Stimulated activated naive CD4-positive, alpha-beta T cell (primary cell): ENCODE measurements at places on chromosomes 3 and 15.

DNA sequence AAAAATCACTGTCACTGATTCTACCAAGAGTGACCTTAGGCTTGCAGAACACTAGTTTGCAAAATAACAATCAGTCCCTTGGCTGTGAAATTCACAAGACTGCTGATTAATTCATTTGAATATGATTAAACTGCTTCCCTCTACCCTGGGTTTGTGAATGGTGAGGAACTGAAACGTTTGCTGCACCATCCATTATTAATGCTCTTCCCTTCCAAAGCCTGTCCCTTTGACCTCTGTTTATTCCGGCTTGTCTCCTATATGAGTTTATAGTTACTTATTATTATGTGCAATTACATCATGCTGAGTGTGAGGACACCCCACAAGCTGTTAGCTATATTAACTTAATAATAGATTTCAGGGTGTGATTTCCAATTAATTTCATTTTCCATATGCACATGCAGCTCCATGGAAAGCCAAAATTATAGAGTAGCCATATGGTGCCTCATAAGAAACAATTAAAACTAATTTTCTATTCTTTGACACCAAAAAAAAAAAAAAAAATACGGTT is 96.5 kb downstream of the SUCLG2 start:
- DNase-seq: no peak

GRCh38 chr3:113271189-113271588 is 59.8 kb downstream of the BOC start:
- peak; percentile 20 for DNase-seq

- no peak for DNase-seq
Measured at GRCh38 chr3:155790272-155790925, 15.7 kb downstream of the C3orf33 start.

DNA sequence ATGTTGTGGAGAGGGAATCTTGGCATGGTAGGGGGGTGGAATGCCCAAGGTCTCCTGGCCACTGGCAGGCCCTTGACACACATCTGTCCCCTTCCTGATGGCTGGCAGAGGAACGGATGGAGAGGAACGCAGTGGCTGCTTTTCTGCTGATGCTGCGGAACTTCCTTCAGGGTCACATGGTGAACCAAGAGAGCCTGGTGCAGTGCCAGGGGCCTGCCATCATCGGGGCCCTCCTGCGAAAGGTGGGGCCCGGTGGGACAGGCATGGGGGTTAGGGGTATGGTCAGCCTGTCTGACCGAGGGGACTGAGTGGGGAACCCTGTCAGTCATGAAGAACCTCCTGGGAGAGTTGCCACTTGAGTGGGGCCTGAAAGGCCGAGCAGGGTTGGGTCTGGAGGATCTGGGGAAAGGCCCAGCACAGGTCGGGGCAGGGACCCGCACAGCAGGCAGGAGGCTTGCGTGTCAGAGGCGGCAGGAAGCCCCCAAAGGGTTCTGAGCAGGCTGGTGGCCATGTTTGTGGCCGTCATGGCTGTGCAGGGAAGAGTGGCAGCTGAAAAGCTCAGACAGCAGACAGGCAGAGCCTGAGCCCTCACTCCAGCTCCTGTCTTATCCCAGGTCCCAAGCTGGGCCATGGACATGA is 18.1 kb downstream of the NBEAL2 start:
- DNase-seq: no peak

DNA sequence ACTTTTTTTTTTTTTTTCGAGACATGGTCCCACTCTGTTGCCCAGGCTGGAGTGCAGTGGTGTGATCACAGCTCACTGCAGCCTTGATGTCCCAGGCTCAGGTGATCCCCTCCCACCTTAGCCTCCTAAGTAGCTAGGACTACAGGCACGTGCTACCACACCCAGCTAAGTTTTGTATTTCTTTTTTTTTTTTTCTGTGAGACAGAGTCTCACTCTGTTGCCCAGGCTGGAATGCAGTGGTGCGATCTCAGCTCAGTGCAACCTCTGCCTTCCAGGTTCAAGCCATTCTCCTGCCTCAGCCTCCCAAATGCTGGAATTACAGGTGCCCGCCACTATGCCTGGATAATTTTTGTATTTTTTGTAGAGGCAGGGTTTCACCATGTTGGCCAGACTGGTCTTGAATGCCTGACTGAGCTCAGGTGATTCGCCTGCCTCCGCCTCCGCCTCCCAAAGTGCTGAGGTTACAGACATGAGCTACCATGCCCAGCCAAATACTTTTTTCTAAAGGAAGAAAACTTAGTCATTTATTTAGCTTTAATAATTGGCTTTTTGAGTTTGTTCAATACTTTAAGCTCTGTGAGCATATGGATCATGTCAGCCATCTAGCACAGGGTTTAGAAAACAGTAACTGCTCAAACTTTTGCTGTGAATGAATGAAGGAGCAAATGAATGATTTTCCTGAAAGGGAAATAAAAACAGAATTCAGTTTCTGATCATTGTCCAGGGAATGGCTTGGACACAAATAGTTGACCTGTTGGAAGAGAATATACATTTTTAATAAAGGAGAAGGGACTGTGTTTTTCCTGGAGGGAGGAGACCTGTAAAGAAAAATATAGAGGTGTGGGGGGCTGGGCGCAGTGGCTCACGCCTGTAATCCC is 26.0 kb downstream of the UBE2E1 start:
- no peak for DNase-seq

- peak; percentile 54 for DNase-seq
Measured at GRCh38 chr15:79184465-79184892, 93.9 kb upstream of the RASGRF1 start.

DNA sequence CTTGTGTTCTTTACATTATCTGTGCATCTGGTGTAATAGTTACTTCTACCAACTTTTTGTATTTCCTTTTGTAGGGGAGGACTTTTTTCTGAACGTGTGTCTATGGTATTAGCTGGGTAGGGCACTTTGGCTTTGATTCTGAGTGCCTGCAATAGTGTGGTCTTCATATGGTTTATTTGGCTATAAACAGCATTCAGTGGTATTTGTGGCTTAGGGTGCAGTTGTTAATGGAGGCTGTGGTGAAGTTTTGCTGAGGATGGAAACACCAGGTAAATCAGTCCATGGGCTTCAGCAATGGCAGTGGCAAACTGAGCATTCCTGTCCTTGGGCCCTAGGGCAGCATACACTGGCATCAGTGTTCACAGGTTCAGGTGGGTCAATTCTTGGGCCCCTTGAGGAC is 230.6 kb upstream of the CTNNB1 start:
- no peak for DNase-seq

DNA sequence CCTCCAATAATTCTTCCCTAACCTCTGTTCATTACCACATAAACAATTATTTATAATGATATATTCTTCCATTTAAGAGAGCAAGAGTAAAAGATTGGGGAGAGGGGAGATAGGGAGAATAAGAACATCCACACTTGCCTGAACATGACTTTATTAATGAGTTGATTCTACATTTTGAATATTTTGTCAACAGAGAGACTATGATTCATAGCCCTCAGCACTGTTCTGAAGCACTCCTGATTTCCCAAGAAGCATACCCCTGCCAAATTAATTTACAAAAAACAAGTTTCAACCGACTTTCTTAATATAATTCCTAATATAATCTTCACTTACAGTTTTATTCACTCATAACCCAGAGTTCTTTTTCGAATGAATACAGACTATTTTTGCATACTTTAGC is 828.8 kb downstream of the ROBO2 start:
- DNase-seq: no peak

DNA sequence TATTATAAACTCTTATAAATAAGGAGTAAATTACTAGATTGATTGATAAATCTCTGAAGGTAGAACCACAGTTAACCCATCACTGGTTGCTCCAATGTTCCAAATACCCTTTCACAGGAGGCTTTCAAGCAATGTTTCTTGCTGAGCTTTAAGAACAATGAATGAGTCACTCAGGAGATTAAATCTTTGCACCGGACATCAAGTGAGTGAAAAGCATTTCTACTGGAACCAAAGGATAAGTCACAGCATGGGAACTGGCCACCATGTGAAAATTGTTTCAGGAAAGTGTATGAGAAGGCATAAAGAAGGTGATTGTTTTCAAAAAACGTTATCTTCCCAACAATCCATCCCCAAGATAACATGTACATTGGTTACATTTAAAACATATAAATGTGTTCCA is 90.6 kb downstream of the CNTN3 start:
- DNase-seq: no peak

GRCh38 chr3:40731445-40731844 is 206.7 kb downstream of the ZNF621 start:
- no peak for DNase-seq

GRCh38 chr15:83194528-83194927 is 13.1 kb downstream of the HDGFL3 start:
- no peak for DNase-seq

- no peak for DNase-seq
Measured at GRCh38 chr3:193599393-193599792, 6.4 kb downstream of the OPA1 start.

GRCh38 chr15:66565741-66566144 is at the start of gene LCTL:
Gene LCTL (minus strand): TSS chr15:66565998. CDS start chr15:66565365, 633 bp downstream.
- DNase-seq: no peak

- DNase-seq: no peak
Measured at GRCh38 chr3:198043119-198043518, 83.1 kb downstream of the LMLN start.

DNA sequence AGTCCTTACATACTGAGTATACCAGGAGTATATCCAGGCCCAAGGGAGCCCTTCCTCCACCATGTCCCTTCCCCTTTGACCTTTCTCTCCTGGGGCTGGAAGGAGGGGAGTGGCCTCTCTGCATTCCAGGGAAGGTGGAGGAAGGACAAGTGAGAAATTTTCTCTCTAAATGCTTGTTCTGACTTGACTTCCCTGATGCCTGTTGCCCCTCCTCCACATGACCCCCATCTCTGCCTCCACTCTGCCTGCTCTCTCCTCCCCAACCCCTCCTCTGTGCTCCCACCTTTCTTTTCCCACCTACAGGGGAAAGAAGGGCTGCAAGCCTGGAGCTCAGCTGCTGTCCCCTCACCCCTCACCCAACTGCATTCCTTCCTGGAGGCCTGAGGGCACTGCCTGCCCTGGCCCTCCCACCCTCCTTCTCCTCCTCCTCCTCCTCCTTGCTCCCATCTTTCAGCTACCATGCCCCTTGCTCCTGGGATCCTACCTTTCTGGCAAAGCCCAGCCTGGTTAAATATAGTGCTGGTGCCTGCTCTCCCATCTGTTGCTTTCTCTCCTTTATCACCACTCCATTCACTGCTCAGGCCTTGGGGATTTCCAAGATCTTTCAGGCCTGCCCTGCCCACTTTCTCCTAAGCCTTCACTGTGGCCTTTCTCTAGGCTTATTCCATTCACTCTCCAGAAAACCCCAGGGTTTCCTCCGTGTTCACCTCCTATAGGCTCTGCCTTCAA is 8.5 kb upstream of the DAG1 start:
- DNase-seq: no peak

GRCh38 chr3:71494212-71494611 is 89.3 kb downstream of the FOXP1 start:
- no peak for DNase-seq

GRCh38 chr3:177979703-177980102 is 556.5 kb upstream of the KCNMB2 start:
- DNase-seq: no peak

- no peak for DNase-seq
Measured at GRCh38 chr15:87648278-87648677, 608.3 kb downstream of the NTRK3 start.

DNA sequence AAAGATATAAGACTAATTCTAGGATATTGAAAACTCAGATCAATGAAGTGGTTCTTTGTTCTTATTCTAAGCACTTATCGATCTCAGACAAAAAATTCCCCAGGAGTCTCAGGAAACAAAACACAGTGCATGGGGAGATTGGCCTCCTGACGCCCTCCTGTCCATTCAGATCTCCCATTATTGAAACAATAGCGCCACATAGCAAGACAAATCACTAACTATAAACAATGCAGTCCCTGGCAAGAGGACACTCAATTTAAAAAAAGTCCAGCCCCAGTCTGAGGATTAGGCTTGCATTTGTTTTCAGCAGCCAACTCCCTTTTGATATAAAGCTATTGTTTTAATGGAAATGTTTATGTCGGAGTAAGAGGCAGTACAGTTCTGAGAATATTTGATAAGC is 528.2 kb downstream of the GABRG3 start:
- DNase-seq: no peak

GRCh38 chr3:38040401-38040800 is 1.4 kb downstream of the DLEC1 start:
- no peak for DNase-seq

- no peak for DNase-seq
Measured at GRCh38 chr3:4528819-4529600, 35.9 kb downstream of the ITPR1 start.

GRCh38 chr3:149363053-149363452 is 14.4 kb downstream of the TM4SF1 start:
- no peak for DNase-seq
